ENCODE measurements at places on chromosomes 2 and 18.

GRCh38 chr2:102677244-102678215 lies 58.2 kb downstream of the SLC9A2 start:
- no peak for DNase-seq

- DNase-seq: no peak
These were observed 7.2 kb downstream of the SLC30A3 start for GRCh38 chr2:27255660-27256059.

DNA sequence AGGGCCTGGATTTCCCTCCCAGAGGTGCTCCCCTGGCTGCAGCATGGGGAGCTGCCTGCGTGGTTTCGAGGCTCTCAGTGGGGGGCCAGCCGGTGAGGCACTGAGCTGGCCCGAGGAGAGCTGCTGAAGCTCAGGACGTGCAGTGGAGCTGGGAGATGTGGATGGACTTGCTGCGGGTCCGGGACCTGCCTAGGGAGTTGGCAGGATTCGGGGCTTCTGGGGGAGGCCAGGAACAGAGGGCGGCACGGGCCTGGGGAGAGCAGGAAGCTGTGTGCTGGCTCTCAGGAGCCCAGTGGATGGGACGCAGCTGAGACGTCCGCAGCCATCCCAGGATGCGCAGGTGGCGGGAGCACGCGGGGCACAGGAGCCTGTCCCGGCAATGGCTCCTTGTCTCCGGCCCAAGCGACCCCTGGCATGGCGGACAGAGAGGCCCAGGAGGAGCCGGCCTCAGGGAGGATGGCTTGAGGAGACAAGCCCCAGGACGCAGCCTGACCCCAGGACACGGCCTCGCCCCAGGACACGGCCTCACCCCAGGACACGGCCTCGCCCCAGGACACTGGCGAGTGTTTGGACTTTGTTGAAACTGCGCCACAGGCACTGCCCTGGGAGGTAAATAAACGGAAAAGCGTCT lies 116.1 kb downstream of the NFATC1 start:
- DNase-seq: no peak

DNA sequence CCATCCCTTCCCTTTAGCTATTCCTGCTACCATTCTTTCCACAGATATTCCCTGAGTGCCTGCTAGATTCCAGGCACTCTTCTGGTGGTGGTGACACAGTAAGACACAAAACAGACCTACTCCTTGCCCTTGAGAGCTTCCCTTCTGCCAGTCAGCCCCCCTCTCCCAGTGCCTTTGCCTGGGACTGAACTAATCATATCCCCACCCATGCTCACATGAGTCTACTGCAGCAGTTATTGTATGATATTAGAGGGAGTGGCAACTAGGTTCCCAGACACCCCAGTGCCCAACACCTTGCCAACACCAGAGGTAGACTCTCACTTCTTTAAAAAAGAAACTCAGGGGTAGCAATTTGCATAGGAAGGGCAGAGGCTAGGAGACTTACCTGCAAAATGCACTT lies 7.2 kb upstream of the LBH start:
- no peak for DNase-seq

DNA sequence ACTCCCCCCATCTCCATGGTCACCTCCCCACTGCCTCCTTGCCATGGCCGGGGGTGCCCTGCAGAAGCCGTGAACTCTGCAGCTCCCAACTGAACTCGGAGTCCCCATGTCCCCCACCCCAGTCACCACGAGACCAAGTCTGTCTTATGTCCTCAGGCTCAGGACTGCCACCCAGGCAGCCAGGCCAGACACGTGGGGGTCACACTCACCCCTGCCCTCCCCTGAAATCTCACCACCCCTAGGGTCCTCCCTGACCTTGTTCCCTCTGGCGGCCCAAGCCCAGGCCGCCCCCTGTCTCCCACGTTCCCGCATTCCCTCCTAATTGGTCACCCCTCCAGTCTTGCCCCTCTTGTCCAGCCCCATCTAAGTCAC lies 11.0 kb downstream of the AQP12A start:
- no peak for DNase-seq

DNA sequence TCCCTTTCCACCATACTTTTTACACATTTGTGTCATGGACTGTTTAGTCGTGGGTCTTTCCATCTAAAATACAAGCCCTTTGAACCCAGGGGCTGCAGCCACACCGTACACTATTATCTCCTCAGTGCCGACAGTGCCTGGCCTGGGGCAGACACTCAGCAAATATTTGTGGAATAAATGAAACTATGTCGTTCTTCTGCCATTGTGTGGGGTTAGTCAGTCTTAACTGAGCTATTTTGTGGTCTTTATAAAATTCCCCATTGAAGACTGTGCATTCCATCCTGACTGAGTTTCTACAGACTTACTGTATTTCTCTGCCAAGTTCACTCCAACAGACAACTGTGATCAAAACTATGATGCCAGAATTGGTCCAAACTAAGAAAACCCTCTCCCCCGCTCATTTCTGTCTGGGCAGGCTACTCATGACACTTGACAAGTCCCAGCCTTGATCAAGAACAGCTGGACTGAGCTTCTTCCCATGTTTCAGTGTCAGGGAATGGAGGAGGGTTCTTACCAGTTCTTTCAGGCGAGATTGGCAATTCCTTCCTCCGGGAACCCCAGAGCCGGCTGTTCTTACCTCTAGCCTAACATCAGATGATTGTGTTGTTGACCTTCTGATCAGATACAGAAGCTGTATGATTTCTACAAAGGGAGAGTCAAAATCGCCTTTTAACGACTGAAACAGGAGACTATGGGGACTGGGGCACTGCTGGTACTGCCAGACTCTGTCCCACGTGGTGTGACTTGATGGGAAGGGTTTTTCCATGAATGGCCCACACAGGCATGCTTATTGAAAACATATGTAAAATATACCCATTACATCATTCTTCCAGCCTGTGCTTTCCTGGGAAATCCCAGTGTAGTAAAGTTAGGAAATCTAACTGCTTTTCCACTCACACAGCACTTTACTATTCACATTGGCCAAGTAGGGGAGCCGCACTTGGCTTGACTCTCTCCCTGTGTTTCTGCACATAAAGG lies 77.4 kb upstream of the NPAS2 start:
- no peak for DNase-seq

DNA sequence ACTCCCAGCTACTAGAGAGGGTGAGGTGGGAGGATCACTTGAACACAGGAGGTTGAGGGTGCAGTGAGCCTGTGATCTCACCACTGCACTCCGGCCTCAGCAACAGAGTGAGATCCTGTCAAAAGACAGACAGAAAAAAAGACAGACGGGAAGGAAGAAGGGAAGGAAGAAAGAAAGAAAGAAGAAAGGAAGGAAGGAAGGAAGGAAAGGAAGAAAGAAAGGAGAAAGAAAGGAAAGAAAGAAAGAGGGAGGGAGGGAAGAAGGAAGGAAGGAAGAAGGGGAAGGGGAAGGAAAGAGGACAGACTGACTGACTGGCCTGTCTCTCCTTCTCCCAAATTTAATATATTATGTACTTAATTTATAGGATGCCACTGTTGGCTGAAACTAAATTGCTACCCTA lies 21.6 kb downstream of the SP9 start:
- no peak for DNase-seq

- DNase-seq: no peak
These were observed 142.3 kb downstream of the ABCA12 start for GRCh38 chr2:214995926-214996670.

- no peak for DNase-seq
These were observed 29.0 kb downstream of the ZAP70 start for GRCh38 chr2:97742381-97742847.

GRCh38 chr2:196249860-196250259 lies 78.5 kb upstream of the STK17B start:
- DNase-seq: peak; percentile 89

DNA sequence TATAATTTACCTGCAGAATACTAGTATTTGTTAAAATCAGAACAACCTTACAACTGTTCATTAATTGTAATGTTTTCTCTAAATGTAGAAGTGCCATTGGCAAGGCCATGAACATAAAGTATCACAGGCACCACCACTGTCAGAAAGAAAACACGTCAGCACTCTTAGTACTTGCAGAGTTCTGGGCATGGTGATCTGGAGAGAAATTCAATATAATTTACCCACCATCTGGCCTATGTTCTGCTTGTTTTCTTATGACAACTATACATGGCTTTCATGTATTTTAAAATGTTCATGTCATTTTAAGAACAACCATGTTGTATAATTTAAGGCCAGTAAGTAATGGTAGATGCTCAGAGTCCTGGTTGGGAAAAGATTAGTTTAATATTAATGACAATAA lies 114.2 kb upstream of the SULT1C3 start:
- no peak for DNase-seq
